ENCODE measurements at places on chromosomes 1 and 21.

GRCh38 chr1:9356021-9356420 is 63.3 kb downstream of the SPSB1 start:
- no peak for DNase-seq

- no peak for DNase-seq
Observed at GRCh38 chr1:185441605-185442004, 124.6 kb upstream of the IVNS1ABP start.

DNA sequence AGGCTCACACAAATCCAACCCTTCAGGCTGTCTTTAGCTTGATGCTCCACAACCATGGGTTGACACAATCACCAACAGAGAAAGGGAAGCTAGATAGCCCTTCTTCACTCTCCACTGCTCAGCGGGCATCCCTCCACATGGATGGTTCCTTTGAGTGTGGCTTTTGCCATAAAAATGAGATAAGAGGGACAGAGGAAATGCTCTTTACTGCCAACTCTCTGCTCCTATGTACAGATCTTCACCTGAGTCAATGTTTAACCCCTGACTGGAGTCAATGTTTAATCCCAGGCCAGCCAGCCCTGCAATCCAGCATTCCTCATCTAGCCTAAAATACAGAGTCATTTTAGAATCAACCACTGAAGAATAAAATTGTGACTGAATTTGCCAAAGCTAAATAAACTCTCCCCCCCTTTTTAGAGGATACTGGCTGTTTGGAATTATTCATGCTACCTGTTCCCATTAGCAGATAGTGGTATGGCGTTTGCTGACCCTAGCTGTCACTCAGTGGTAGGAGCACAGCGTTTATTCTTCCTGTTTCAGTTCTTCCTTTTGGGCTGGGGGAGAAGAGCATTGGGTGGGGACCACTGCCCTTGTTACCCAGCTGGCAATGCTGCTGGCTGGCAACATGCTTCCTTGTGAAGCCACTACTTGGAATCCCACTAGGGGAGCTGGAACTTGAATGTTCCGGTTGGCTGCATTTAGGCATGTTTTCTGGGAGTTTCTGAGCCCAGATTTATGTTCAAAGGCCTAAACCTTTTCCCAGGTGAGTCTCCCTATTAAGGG is 5.2 kb upstream of the PIGR start:
- no peak for DNase-seq

DNA sequence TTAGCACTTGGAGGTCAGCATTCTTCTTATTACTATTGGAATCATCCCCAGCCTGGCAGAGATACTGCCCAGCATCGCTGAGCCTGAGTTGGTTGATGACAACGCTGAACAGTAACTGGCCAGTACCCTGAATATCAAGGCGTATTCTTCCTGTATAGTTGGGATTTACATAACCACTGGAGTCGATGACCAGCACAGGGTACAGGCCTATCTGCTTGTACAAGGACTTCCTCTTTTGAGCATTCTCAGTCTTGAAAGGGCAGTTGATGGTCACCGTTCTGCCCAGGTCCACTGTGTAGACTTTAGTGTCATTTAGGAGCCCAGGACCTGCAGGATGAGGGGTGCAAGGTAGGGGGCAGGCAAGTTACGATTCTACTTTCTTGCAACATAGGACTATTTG is 8.8 kb downstream of the PIGR start:
- DNase-seq: no peak

- no peak for DNase-seq
Observed at GRCh38 chr1:234839663-234840062, 229.7 kb upstream of the IRF2BP2 start.

- DNase-seq: no peak
Observed at GRCh38 chr1:1895060-1895418, 4.2 kb upstream of the GNB1 start.

DNA sequence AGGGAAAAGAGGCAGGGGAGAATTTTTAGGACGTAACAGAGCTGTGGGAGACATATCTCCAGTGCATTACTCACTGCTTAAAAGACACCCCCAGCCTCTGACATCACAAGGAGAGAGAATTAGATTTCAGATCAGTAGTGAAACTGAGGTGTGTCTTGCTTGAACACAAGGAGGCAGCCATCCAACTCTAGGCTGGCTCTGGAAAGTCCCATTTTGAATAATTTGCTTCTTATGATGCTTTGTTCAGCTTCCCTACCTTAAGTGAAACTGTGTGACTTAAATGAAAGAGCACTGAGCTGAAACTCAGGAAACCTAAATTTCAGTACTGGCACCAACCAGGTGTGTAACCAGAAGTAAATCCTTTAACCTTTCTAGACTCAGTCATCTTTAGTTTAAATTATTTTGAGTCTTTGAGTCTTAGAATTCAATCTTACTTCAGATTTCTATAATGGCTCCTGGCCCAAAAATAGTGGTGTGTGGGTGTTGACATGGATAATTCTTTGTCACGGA is 251.6 kb upstream of the SGIP1 start:
- no peak for DNase-seq
